HEK293T (cell line): ENCODE measurements at places on chromosomes 6 and 20.

- no peak for DNase-seq
Measured at GRCh38 chr6:17666646-17667045, 40.1 kb downstream of the NUP153 start.

- DNase-seq, result no peak
Measured at GRCh38 chr6:80010288-80010687, 5.8 kb downstream of the TTK start.

GRCh38 chr6:15280028-15280427, 34.2 kb downstream of the JARID2 start:
- DNase-seq, result no peak

DNA sequence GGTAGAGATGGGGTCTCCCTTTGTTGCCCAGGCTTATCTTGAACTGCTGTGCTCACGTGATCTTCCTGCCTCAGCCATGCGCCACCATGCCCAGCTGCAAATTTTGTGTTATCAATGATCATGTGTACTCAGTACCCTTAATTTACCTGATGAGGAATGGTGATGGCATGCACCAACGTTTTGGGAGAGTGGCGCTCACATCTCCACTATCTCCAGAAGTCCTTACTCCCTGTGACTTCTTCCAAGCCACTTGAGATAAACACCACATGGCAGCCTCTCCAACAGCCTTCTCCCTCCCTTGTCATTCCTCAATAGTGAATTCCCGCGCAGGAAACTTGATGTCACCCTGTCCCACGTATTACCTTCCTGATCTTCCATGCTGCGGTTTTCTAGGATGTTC, 58.1 kb downstream of the PSMG4 start:
- no peak for DNase-seq
